Stimulated activated CD8-positive, alpha-beta memory T cell treated with anti-CD3 and anti-CD28 coated beads, Interleukin-4, amount 100 ng/mL, for 1 hour (primary cell): ENCODE measurements at places on chromosomes 3 and 15.

DNA sequence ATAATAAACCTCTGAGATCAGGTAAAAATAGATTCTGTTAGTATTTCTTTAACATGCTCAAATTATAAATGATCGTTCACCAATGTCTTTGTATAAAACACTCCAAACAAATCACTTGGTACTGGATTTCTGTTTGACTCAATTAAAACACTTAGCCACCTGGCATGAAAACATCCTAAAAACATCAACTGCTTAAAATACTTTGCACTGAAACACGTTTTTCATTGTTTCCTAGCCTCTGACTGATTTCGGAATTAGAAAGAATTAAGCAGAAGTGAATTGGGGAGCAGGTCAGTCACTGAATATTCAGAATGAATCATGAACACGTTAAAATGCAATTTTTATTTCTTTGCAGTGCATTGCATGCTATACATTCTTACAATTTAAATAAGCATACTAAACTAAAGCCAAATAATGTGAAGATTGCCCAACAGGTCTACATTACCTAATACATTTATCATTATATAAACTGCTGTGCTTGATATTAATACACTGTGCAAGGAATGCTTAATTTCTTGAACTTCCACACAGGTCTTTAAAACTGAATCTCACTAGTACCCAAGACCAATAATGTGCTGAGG lies 1.6 kb downstream of the THRB start:
- DNase-seq = no peak

DNA sequence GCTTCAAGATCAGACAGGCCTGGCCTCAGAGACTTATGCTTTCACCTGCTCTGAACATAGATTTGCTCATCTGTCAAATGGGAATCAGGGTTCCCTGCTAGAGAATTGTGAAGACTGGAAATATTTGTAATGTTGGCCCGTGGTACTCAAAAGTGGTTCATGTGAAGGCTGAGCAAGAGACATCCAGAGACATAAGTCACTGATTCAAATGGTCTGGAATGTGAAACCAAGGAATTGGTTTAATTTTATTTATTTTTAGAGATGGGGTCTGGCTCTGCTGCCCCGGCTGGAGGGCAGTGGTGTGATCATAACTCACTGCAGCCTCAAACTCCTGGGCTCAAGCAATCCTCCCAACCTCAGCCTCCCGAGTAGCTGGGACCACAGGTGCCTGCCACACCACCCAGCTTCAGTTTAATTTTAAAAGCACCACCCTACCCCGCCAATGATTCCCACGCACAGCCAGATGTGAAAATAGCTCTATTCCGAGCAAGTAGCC lies 60.1 kb downstream of the DAPK2 start:
- no peak for DNase-seq

GRCh38 chr3:16359331-16359730 lies 94.3 kb downstream of the OXNAD1 start:
- DNase-seq = no peak

GRCh38 chr15:74438206-74438605 lies 4.4 kb upstream of the SEMA7A start:
- no peak for DNase-seq

DNA sequence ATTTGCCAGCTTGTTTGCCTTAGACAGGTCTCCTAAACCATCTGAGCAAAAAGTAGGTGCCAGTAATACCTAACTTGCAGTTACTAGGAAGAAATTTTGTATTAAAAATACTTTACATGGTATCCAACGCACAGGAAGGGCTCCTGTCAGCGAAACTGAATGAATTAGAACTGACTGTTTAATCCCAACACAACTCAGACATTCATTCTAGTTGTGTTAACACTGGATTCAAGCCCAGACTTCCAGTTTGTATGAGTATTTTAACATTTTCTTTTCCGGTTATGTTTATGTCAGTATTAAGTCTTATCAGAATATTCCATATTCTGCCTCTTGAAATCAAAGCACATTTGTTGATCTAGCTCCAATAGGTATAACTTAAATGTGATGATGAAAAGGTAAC lies 82.0 kb upstream of the SOX2 start:
- DNase-seq = no peak

GRCh38 chr3:158769549-158769948 lies 32.3 kb upstream of the MFSD1 start:
- no peak for DNase-seq
